Stimulated activated CD4-positive, alpha-beta T cell treated with anti-CD3 and anti-CD28 coated beads, Interleukin-1b, Interleukin-23, amount 100 ng/mL, for 1 hour (primary cell): ENCODE measurements at places on chromosomes 6 and 20.
A peak's percentile ranks its signal among the peaks of the same experiment; 100 is the strongest.

DNA sequence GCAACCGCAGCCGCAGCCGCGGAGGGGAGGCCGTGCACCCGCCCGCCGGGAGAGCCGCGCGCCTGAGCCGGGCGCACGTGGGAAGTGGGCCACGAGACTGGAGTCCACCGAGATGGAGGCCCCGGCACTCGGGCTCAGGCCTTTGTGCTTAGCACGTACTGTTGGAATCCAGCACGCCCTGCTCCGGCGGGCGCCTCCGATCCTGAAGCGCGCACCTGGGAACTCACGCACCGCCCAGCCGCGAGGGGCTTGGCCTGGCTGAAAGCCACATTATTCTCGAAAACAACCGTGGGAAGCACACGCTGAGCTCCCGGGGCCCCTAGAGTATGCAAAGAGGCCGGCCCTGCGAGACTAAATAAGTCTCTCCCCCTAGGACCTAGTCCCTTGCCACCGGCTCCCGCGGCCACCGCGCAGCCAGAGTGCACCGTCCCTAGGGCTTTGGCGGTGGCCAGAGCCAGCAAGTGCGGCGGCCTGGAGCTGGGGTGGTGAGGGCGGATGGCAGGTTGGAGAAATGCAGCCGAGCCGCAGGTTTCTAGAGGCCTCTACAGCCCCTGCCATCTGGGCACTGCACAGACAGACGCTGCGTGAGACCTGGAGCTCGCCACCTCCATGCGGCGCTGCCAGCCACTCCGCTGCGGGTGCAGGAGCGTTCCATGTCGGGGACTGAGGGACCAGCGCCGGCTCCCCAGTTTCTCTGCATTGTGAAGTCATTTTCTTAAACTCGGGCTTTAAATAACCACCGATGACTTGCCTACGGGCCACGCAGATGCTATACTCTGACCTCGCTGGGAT is 42.0 kb upstream of the LY86 start:
- peak; percentile 5 for DNase-seq

DNA sequence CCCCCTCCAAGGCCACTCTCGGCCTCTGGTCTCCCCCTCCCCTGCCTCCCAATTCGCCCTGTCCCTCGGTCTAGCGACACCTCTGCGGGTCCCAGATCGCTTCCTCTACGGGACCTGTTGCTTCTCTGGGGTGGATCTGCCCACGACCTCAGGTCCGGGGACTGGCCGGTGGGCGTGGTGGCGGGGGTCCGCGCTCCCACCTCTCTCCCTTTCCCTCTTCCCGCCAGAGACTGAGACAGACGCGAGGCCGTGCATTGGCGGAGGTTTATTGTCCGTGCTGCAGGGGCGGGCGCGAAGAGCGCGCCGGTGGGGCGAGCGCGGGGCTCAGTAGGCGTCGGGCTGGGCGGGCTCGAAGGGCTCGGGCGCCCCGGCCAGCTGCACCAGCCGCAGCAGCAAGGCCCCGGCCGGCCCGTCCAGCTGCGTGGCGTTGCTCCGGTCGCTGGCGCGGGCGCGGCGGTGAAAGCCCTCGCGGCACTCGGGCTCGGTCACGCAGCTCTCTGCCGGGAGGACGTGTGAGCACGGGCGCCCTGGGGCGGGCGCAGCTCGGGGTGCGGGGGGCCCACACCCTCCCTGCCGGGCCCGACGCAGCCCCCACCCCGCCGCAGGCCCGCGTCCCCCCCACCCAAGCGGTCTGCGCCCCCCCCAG is 2.1 kb downstream of the AVP start:
- no peak for DNase-seq

DNA sequence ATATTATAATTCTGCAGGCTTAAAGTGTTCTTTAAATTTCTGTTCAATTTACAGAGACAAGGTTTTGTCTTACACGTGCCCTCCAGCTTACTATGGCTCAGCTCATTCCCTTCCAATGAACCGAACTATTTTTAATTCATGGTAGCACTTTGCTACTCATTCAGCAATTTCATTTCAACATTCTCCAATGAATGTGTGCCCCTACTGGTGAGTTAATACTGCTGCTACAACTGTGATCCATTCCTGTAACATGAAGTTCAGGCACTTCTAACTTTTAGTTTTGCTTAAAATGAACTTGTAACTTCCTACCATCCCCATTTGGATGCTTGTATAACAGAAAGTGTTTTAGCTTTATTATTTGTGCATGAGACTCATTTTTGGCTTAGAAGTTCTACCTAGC is 99.7 kb downstream of the F13A1 start:
- DNase-seq: no peak

- no peak for DNase-seq
Observed at GRCh38 chr20:24672886-24673677, 203.7 kb downstream of the SYNDIG1 start.

DNA sequence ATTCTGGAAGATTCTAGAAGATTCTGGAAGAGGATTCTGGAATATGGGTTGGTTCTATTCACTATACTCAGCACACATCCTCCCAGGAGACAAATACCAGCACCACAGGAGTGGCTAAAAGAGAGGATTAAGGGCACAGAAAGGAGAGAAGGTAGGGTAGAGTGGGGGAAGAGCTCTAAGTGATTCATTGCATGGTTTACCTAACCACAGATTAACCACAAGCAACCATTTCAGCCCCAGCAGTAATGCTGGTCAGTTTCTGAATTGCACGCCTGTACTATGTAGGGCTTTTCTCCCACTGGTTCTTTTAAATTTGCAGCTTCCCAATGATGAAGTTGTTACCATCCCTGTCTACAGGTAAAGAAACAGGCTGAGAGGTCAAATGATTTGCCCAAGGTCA is 192.7 kb upstream of the PMEPA1 start:
- DNase-seq: no peak

- no peak for DNase-seq
Observed at GRCh38 chr6:86609549-86610388, 327.6 kb upstream of the HTR1E start.

- DNase-seq: no peak
Observed at GRCh38 chr20:41029150-41029901, 704 bp downstream of the TOP1 start.

- no peak for DNase-seq
Observed at GRCh38 chr20:14604143-14604542, 266.7 kb upstream of the FLRT3 start.

DNA sequence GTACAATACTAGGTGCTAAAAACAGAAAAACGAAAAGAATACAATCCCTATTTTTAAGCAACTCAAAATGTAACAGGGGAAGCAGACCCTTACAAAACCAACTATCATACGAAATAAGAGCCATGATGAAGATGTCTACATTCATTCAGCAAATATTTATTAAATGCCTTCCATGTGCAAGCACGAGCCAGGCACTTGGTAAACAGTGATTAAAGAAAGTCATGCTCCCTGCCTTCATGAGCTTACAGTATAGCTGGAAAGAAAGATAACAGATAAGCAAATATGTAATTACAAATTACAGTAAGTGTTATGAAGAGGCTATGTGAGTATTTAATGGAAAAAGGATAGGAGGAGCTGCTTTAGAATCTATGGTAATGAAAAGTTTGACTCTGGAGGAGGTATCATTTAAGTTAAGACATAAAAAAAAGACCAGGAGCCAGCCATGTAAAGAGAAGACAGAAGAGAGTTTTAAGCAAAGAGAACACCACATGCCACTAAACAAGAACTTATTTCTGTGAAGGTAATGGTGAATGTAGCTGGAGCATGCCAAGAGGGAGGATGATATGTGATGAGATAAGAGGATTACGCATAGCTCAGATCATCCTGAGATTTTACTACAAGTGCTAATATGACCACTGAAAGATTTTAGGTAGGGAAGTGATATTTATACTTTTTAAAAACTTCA is 19.3 kb upstream of the COX7A2 start:
- no peak for DNase-seq

GRCh38 chr20:46218656-46219055 is 89.6 kb downstream of the CDH22 start:
- no peak for DNase-seq

DNA sequence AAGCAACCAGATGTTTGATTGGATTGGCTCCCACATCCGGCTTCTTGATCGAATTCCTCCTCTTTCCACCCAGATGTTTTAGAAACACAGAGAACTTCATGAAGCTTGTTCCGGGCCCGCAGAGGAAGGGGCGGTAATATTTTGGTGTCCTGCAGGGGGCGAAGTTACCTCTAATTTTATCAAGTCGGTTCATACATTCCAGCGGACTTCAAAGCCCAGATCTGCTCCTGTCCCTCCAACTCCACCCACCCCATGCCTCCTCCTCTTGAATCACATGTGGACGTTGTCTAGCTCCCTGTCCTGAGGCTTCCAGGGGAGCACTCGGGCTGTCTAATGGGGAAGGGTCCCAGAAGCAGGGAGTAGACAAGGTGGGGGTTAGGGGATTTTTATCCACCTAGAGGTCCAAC is 2.9 kb upstream of the BMP6 start:
- no peak for DNase-seq

DNA sequence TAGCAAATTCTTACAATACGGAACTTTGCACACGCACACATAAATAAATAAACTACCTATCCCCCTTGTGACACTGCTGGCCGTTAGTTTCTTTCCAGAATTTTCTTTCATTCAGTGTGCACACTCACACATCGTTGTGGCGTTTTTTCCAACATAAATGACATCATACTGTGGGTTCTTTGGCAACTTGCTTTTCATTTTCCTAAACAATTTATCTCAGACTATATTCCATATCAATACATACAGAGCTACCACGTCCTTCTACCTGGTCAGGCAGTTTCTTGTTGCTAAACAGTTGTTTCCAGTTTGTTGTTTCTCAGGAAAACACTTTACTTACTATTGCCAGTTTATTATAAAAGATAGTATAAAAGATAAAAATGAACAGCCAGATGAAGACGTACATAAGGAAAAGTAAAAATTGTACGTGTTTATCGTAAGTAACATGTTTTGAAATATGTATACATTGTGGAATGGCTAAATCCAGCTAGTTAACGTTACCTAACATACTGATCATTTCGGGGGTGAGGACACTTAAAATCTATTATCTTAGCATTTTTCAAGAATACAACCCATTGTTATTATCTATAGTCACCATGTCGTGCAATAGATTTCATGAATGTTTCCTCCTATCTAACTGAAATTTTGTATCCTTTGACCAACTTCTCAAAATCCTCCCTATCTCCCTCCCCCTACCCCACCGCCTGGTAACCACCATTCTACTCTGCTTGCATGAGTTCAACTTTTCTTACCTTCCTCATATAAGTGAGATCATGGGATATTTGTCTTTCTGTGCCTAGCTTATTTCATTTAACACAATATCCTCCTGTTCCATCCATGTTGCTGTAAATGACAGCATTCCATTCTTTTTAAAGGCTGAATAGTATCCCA is 1.2 kb upstream of the TP53RK start:
- DNase-seq: no peak

DNA sequence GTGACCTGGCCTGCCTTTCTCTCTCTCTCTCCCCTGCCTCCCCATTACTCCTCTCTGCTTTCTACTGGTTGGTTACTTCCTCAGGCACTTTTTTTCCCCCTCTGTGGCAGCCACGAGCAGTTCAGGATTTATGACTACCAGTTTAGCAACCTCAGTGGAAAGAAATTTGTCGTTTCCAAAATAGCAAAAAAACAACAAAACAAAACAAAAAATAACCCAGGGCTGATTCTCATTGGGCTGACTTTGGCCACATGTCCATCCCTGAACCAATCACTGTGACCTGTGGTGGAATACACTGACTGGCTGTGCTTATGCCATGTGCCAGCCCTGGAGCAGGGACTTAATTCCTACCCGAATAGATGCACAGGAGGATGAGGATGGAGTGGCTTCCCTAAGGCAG is 137.4 kb downstream of the TFAP2C start:
- DNase-seq: no peak

DNA sequence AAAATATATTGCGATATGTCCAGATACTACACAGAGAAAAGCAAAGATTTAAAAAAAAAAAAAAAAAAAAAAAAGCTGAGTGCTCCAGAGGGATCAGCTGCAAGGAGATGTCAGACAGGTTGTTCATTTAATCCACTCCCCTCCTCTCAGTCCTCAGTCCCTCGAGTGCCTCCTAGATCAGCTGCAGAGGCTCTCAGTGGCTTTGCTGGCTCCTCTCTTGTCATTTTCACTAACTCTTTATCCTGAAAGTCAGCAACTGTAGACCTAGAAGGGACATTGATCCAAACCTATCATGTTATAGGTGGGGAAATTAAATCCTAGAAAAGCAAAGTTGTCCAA is 61.6 kb downstream of the KIAA0319 start:
- DNase-seq: no peak

DNA sequence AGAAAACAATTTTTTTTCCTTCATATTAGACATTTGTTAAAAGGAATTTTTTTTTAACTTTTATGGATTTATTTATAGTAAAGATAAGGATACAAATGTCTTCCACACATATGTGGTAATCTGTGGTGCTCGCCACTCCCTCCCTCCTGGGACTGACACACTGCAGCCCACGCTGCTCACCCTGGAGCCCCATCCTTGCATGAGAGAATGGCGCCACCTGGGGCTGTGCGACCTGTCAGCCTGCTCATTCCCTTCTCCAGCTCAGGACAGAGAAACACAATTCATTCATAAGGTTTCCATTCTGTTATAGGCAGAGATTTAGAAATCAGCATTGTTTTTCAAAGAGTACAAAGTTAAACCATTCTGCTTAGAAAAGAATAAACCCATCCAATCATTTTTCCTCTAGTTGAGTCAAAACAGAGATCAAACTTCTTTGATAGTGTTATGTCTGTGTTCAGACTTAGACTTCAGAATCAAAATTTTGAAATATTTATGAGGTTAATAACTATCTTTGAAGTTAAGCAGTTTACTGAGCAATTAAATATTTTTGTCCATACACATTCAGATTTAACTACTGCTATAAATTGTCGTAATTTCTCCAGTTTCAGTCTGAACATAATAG is 42.8 kb upstream of the DYNLRB1 start:
- DNase-seq: no peak

GRCh38 chr6:17032590-17032987 is 69.3 kb upstream of the STMND1 start:
- DNase-seq: no peak
